ENCODE measurements at places on chromosomes 6 and 20. TPM values are rescaled to one million over a fixed set of nuclear protein-coding genes. Genes with fewer than 3 reads are reported as not detected.
A peak's percentile ranks its signal among the peaks of the same experiment; 100 is the strongest.

GRCh38 chr20:37473249-37474000, 47.6 kb upstream of the NNAT start:
- no peaks in the 10 kb centered on the region for H3K4me1 ChIP-seq
- no peaks in the 10 kb centered on the region for H3K27me3 ChIP-seq
- no peaks in the 10 kb centered on the region for H3K36me3 ChIP-seq
- no peak for DNase-seq
- H3K27ac ChIP-seq, result no peak overlapping the region

GRCh38 chr6:167946007-167946406, 51.5 kb upstream of the KIF25 start:
- H3K27me3 ChIP-seq, result no peaks in the 10 kb centered on the region
- no peak overlapping the region for H3K27ac ChIP-seq
- H3K4me3 ChIP-seq, result no peak overlapping the region
- no peak for DNase-seq
- no peaks in the 10 kb centered on the region for H3K4me1 ChIP-seq

GRCh38 chr20:1265226-1265915, 723 bp upstream of the SNPH start:
- H3K36me3 ChIP-seq, result no peaks in the 10 kb centered on the region
- DNase-seq, result no peak
- H3K4me1 ChIP-seq, result peaks cover 22% of the 10 kb centered on the region

The L3MBTL1 gene
- 6.3 TPM for total RNA-seq

The CRIP3 gene
- 49.9 TPM for total RNA-seq

DNA sequence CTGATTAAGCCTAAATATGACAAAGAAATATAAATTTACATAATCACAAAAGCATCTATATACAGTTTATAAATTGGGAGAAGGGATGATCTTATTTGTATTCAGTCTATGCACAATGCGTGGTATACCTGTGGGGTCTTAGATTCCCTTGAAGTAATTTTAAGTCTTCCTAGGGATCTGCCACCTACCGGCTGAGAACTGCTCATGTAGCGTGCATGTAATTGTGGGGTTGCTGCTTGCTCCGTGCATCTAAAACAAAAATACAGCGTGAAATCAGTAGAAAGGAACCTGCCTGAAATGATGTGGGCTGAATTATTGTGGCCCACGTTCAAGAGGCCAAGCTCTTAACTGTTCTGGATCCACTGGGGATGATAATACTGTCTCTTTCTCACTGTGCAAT, 187.3 kb downstream of the MBOAT1 start:
- H3K4me1 ChIP-seq, result no peaks in the 10 kb centered on the region
- H3K27ac ChIP-seq, result no peak overlapping the region
- H3K4me3 ChIP-seq, result no peak overlapping the region
- H3K27me3 ChIP-seq, result no peaks in the 10 kb centered on the region
- DNase-seq, result no peak

- peak overlapping the region; percentile 40 for H3K27ac ChIP-seq
- DNase-seq, result peak; percentile 51
- H3K4me1 ChIP-seq, result peaks cover 3% of the 10 kb centered on the region
- H3K27me3 ChIP-seq, result no peaks in the 10 kb centered on the region
- H3K36me3 ChIP-seq, result peaks cover 44% of the 10 kb centered on the region
Observed at GRCh38 chr20:31943052-31943471, 8.8 kb downstream of the PDRG1 start.

The MEP1A gene
- total RNA-seq, result not detected

DNA sequence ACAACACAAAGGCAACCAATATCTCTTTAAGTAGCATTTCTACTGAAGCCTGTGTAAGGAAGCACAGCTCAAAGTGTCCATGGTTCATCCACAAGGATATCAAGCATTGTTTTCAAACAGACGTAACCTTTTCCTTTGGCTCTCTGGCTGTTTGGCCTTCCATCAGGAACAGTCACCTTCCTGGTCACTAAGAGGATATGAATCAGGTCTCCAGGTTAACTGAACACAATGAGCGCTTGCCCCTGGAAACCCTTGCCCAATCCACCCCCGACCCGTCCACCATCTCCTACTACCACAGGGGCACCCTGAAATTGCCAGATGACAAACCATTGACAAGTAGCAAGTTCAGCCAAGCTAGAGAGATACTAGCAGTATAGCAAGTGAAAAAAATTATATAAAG, 114.4 kb upstream of the COL21A1 start:
- no peaks in the 10 kb centered on the region for H3K27me3 ChIP-seq
- no peaks in the 10 kb centered on the region for H3K36me3 ChIP-seq
- no peak overlapping the region for H3K4me3 ChIP-seq
- H3K4me1 ChIP-seq, result peaks cover 6% of the 10 kb centered on the region
- no peak overlapping the region for H3K27ac ChIP-seq

- no peak for DNase-seq
- no peak overlapping the region for H3K4me3 ChIP-seq
- H3K4me1 ChIP-seq, result peaks cover 37% of the 10 kb centered on the region
- H3K27ac ChIP-seq, result no peak overlapping the region
Observed at GRCh38 chr6:149366267-149366921, 33.7 kb upstream of the SUMO4 start.

The BPI gene
- total RNA-seq, result 1.6 TPM

The MOXD1 gene
- 1.9 TPM for total RNA-seq

DNA sequence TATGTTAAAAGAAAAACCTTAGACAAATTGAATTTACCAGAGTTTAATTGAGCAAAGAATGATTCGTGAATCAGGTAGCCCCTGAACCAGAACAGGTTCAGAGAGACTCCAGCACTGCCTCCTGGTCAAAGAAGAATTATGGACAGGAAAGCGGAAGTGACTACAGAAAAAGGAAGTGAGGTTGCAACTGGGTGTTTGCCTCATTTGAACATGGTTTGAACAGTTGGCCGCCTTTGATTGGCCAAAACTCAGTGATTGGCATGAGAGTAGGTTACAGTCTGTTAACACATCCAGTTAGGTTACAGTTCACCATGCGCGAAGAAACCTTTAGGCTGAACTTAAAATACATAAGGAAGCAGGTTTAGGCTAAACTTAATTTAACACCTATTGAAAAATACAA, 248.8 kb downstream of the TFAP2A start:
- H3K27ac ChIP-seq, result no peak overlapping the region
- DNase-seq, result no peak
- H3K4me3 ChIP-seq, result no peak overlapping the region
- no peaks in the 10 kb centered on the region for H3K4me1 ChIP-seq
- no peaks in the 10 kb centered on the region for H3K27me3 ChIP-seq
